ENCODE measurements at places on chromosomes 1 and 21.

DNA sequence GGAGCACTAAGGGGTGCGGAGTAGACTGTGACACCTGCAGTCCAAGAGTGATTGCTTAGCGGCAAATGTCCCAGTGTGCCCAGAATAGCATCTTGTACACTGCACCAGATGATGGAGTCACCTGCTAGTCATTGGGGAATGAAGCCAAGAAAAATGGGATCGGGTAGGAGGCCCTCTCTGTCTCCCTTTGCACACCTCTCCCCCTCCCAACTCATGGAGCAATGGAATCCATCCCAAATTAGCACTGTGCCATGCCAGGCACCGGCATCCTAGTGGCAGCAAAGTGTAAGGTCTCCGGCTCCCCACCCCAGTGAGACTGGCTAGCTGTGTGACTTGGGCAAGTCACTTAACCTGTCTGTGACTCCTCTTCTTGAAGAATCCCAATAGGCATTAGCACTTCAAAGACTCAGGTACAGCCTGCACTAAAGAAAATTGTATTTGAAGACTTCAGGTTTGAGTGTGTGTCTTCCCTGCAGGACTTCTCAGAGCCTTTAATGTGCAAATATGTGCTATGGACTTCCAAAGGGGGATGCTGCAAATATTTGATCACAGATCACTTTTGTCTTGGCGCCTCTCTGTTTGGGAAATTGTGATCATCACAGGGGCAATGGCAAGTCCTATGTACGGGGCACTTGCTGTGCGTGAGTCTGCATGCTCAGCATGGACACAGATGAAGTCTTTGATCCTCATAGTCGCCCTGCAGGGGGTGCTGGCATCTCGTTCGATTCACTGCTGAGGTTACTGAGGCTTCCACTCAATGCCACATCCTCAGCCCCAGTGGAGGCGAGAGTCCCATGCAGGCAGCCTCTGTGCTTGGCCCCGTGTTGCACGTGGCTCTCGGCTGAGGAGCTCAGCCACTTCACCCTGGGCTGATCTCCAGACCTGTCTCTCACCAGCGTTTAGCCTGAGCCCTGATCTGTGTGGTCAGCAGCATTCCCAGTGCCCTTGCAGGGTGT is 272.9 kb upstream of the C1orf174 start:
- no peak for DNase-seq

GRCh38 chr1:87495147-87495546 is 166.5 kb downstream of the LMO4 start:
- no peak for DNase-seq

- no peak for DNase-seq
Observed at GRCh38 chr1:54353959-54354358, 52.2 kb downstream of the SSBP3 start.

DNA sequence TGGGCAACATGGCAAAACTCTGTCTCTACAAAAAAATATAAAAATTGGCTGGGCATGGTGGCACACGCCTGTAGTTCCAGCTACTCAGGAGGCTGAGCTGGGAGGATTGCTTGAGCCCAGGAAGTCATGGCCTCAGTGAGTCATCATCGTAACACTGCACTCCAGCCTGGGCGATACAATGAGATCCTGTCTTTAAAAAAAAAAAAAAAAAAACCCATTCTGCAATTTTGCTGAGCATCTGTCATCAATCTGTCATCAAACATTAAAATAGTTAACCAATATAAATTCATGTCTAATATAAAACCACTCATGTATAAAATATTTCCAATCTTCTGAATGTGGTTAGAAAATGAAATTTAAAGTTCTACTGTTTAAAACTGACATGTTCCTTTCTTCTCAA is 56.9 kb downstream of the LPAR3 start:
- no peak for DNase-seq

DNA sequence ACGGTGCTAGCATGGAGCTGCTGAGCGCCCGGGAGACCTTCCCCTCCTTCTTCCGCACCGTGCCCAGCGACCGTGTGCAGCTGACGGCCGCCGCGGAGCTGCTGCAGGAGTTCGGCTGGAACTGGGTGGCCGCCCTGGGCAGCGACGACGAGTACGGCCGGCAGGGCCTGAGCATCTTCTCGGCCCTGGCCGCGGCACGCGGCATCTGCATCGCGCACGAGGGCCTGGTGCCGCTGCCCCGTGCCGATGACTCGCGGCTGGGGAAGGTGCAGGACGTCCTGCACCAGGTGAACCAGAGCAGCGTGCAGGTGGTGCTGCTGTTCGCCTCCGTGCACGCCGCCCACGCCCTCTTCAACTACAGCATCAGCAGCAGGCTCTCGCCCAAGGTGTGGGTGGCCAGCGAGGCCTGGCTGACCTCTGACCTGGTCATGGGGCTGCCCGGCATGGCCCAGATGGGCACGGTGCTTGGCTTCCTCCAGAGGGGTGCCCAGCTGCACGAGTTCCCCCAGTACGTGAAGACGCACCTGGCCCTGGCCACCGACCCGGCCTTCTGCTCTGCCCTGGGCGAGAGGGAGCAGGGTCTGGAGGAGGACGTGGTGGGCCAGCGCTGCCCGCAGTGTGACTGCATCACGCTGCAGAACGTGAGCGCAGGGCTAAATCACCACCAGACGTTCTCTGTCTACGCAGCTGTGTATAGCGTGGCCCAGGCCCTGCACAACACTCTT is 1.1 kb downstream of the TAS1R3 start:
- DNase-seq: no peak
